Neuronal stem cell (in vitro differentiated cells): ENCODE measurements at places on chromosomes 5 and 9.

DNA sequence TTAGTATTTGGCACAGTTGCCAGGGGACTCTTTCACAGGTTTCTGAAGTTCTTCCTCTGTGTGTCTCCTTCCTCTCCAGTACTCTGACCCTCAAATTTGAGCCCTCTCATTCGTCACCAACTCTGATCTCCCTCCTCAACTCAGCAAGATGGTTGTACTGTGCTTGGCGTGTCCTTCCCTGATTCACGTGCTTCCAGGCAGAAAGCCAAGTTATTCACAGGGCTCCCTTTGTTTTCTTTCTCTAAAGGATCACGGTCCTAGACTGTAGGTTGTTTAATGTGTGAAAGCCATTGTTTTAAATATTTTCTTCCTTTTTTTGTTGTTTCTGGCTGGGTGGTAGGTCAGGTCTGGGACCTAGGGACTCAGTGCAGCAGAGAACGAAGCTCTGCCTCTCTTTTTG, 142.9 kb downstream of the DMAC1 start:
- no peaks in the 10 kb centered on the region for H3K36me3 ChIP-seq
- H3K27me3 ChIP-seq: no peaks in the 10 kb centered on the region
- H3K27ac ChIP-seq: no peak overlapping the region

DNA sequence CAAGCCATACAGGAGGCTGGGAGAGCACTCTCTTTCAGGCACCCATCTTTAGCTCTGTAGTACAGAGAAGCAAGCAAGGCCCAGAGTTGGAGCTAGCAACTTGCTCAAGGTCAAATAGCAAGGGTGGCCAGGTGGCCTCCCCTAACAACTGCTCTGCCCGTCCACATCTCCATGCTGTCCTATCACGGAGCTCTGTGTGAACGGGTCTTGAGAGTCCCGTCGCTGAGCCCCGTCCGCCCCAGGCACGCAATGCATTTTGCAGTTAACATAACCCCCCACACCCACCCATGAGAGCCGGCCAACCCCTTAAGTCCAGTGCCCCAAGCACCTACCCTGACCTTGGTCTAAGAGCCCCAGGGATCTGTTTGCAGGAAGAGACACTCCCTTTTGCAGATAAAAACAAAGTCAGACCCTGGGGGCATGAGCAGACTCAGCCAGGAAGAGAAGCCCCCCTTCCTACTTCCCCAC, 1.5 kb downstream of the RNF44 start:
- H3K4me1 ChIP-seq: peaks cover 19% of the 10 kb centered on the region
- H3K4me3 ChIP-seq: peak overlapping the region; percentile 92
- H3K27me3 ChIP-seq: no peaks in the 10 kb centered on the region
- no peak for DNase-seq
- H3K36me3 ChIP-seq: peaks cover 18% of the 10 kb centered on the region

DNA sequence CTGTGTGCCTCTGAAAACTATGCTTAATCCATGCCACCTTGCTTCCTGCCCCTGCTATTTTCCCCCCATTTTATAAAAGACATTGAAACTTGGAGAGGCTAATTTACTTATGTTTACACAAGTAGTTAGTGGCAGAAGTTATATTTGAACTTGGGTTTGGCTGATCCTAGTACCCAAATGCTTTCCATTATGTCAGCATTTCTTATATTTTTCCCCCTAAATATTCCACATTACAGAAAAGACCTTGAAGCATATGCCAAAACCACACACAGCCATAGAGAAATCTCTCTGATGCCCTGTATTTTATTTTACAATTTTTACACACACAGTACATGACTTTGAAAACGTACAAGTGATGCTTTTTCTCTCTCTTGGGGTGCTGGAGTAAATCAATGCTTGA, 11.2 kb downstream of the C1QTNF2 start:
- peaks cover 21% of the 10 kb centered on the region for H3K4me1 ChIP-seq
- H3K27ac ChIP-seq: no peak overlapping the region
- H3K27me3 ChIP-seq: no peaks in the 10 kb centered on the region
- H3K4me3 ChIP-seq: no peak overlapping the region
- no peaks in the 10 kb centered on the region for H3K36me3 ChIP-seq
- no peak for DNase-seq

DNA sequence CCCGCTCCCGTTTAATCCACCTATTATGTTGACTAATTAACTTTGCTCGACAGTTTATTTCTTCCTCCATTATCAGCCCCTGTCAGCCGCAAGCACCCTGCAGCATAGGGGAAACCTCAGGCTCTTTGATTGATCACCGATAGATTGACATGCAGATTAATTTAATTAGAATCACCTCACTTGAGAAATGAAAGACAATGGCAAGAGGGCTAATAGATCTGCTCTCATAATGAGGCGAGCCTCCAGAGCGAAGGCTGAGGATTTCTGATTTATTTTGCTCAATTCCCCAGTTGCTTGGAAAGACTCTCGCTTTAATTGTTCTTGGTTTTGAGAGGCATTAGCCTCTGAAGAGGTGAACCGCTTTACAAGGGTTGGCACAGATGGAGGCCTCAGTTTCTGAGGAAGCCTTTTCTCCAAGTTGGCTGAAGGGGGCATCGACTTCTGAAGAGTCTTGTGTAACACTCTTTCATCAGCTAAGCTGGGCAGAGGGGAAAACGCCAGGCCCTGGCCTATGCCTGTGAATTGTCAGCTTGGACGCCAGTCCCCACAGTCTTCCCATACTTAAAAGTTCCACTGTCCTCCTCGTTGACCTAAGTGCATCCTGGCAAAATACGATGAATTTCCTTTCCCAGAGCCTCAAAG, 275.4 kb downstream of the EBF1 start:
- H3K27ac ChIP-seq: no peak overlapping the region
- no peaks in the 10 kb centered on the region for H3K27me3 ChIP-seq
- no peak overlapping the region for H3K4me3 ChIP-seq
- H3K36me3 ChIP-seq: peaks cover 14% of the 10 kb centered on the region
- no peak for DNase-seq

DNA sequence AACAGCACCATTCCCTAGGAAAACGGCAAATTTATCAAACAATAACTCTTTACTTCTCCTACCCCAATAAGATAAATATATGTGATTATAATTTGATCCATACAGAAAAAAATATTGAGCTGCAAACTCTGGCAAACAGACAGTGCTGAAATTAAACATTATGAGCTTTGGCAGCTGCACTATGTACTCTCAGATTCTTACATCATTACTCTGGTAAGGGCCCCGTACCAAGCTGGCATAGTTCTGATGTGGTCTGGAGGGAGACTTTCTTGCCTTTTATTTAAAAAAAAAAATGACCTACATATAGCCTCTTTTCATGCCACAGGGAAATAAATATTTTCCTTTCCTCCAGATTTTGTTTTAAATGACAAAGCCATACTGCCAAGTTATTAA, 95.0 kb downstream of the NR6A1 start:
- no peak overlapping the region for H3K27ac ChIP-seq
- DNase-seq: no peak
- no peaks in the 10 kb centered on the region for H3K4me1 ChIP-seq
- no peaks in the 10 kb centered on the region for H3K27me3 ChIP-seq
- H3K36me3 ChIP-seq: peaks cover 91% of the 10 kb centered on the region

- H3K4me3 ChIP-seq: no peak overlapping the region
- H3K4me1 ChIP-seq: peaks cover 2% of the 10 kb centered on the region
- no peaks in the 10 kb centered on the region for H3K27me3 ChIP-seq
- no peak overlapping the region for H3K27ac ChIP-seq
Measured at GRCh38 chr9:20865347-20865746, 166.1 kb downstream of the HACD4 start.

- no peak for DNase-seq
- H3K4me3 ChIP-seq: no peak overlapping the region
- H3K27ac ChIP-seq: no peak overlapping the region
- H3K4me1 ChIP-seq: no peaks in the 10 kb centered on the region
- H3K27me3 ChIP-seq: no peaks in the 10 kb centered on the region
Measured at GRCh38 chr5:63127054-63127453, 548.4 kb downstream of the LRRC70 start.

DNA sequence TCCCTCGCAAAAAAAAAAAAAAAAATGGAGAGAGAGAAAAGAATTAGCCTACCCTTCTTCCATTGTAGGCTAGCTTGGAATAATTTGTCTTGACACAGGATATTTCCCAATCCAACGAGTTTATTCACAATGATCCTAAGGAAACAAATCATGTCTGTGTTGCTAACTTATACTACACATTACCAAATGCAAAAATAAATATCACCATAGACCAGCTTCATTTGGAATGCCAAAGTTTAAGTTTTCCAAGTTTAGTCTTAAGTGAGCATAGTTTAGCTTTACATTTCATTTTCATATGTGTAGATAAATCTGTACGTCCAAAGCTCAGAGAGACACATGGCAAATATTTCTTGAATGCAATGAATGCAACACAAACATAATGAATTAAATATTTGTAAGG, 1106.2 kb upstream of the DMAC1 start:
- H3K27ac ChIP-seq: no peak overlapping the region
- H3K36me3 ChIP-seq: no peaks in the 10 kb centered on the region
- H3K27me3 ChIP-seq: no peaks in the 10 kb centered on the region
- DNase-seq: no peak
- H3K4me1 ChIP-seq: no peaks in the 10 kb centered on the region

- no peak for DNase-seq
- no peaks in the 10 kb centered on the region for H3K27me3 ChIP-seq
- no peaks in the 10 kb centered on the region for H3K4me1 ChIP-seq
- no peak overlapping the region for H3K4me3 ChIP-seq
- H3K36me3 ChIP-seq: no peaks in the 10 kb centered on the region
Measured at GRCh38 chr5:100802208-100802607, 100.9 kb downstream of the ST8SIA4 start.

GRCh38 chr5:159539678-159540077, 209.4 kb upstream of the IL12B start:
- no peaks in the 10 kb centered on the region for H3K27me3 ChIP-seq
- DNase-seq: no peak
- H3K27ac ChIP-seq: no peak overlapping the region
- no peaks in the 10 kb centered on the region for H3K4me1 ChIP-seq
- H3K36me3 ChIP-seq: no peaks in the 10 kb centered on the region

DNA sequence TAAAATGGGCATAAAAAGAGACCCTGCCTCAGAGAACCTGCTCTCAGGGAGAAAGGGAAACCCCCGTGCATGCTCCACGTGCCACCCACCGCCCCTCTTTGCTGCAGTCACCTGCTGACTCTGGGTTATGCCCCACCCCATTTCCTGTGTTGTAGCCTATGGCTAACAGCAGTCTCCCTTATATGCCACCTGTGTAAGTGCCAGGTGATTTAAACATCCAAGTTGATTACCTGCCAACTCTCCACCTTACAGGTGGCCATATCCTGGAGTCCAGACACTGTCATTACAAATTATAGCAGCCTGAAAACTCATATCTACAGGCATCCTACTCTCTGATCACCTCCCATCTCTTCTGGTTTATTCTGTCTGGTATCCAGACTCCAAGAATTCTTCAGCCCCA, 242.6 kb downstream of the HSPA4 start:
- DNase-seq: no peak
- H3K27ac ChIP-seq: no peak overlapping the region
- H3K4me3 ChIP-seq: no peak overlapping the region
- H3K36me3 ChIP-seq: no peaks in the 10 kb centered on the region
- no peaks in the 10 kb centered on the region for H3K4me1 ChIP-seq

- H3K36me3 ChIP-seq: no peaks in the 10 kb centered on the region
- H3K4me1 ChIP-seq: no peaks in the 10 kb centered on the region
- no peak for DNase-seq
- H3K27me3 ChIP-seq: no peaks in the 10 kb centered on the region
- H3K4me3 ChIP-seq: no peak overlapping the region
- no peak overlapping the region for H3K27ac ChIP-seq
Measured at GRCh38 chr5:109485030-109485429, 75.3 kb upstream of the PJA2 start.

GRCh38 chr9:15069106-15069505, 158.9 kb upstream of the FREM1 start:
- H3K4me3 ChIP-seq: no peak overlapping the region
- H3K27ac ChIP-seq: no peak overlapping the region
- no peaks in the 10 kb centered on the region for H3K36me3 ChIP-seq
- DNase-seq: no peak

DNA sequence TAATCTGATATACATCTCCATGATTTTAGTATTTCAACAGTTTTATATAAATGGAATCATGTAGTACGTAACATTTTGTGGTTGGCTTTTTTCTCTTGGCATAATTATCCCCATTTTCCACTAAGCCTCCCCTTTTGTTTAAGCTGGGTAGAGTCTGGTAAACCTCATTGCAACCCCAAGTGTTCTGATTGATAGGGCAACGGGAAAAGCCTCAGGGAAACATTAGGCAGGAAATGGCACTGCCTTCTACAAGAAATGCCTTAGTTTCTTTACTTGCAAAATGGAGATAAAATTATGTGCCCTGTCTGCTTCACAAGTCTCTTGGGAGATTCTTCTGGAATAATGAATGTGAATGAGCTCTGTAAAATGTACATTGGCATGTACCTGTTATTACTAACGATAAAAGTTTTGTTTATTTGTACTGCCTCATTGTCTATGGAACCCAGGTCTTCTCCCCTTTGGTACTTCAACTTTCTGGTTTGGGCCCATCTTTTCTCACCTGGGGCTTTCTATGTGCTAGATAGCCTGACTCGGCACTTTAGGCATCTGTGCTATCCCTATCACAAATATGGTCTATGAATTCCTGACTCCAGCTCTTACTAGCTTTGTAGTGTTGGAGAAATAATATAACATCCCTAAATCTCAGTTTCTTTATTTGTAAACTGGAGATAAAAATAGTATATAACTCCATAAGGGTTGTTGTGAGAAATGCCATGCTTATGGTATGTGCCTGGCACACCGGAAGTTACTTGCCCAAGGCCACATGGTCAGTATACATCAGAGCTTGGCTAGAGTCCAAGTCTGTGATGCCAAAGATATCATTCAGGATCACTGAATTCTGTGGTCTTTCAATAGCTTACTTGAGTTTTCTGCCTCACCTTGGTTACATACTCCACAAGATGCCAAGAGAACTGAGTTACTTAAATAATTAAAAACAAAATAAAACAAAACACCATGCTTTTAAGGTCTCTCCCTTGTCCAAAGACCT, 48.2 kb upstream of the ZNF169 start:
- no peak for DNase-seq
- H3K36me3 ChIP-seq: no peaks in the 10 kb centered on the region
- no peak overlapping the region for H3K4me3 ChIP-seq
- H3K27ac ChIP-seq: no peak overlapping the region
- H3K4me1 ChIP-seq: no peaks in the 10 kb centered on the region

GRCh38 chr5:366541-367357, 45.2 kb downstream of the AHRR start:
- no peaks in the 10 kb centered on the region for H3K36me3 ChIP-seq
- peaks cover 2% of the 10 kb centered on the region for H3K4me1 ChIP-seq
- H3K4me3 ChIP-seq: no peak overlapping the region
- DNase-seq: no peak

- H3K27ac ChIP-seq: no peak overlapping the region
- no peak overlapping the region for H3K4me3 ChIP-seq
- H3K4me1 ChIP-seq: peaks cover 1% of the 10 kb centered on the region
- H3K36me3 ChIP-seq: peaks cover 100% of the 10 kb centered on the region
Measured at GRCh38 chr9:131524665-131525315, 6.3 kb downstream of the UCK1 start.
